ENCODE measurements at places on chromosomes 13 and 19.

GRCh38 chr13:109175666-109176065 is 546.3 kb downstream of the MYO16 start:
- no peak for DNase-seq

- DNase-seq = no peak
Observed at GRCh38 chr13:31870511-31870910, 131.2 kb downstream of the RXFP2 start.

- peak; percentile 50 for DNase-seq
Observed at GRCh38 chr13:43297967-43298678, 274.7 kb downstream of the DNAJC15 start.

GRCh38 chr13:41398494-41399170 is 58.7 kb upstream of the RGCC start:
- DNase-seq = no peak
